ENCODE measurements at places on chromosomes 7 and 10.

DNA sequence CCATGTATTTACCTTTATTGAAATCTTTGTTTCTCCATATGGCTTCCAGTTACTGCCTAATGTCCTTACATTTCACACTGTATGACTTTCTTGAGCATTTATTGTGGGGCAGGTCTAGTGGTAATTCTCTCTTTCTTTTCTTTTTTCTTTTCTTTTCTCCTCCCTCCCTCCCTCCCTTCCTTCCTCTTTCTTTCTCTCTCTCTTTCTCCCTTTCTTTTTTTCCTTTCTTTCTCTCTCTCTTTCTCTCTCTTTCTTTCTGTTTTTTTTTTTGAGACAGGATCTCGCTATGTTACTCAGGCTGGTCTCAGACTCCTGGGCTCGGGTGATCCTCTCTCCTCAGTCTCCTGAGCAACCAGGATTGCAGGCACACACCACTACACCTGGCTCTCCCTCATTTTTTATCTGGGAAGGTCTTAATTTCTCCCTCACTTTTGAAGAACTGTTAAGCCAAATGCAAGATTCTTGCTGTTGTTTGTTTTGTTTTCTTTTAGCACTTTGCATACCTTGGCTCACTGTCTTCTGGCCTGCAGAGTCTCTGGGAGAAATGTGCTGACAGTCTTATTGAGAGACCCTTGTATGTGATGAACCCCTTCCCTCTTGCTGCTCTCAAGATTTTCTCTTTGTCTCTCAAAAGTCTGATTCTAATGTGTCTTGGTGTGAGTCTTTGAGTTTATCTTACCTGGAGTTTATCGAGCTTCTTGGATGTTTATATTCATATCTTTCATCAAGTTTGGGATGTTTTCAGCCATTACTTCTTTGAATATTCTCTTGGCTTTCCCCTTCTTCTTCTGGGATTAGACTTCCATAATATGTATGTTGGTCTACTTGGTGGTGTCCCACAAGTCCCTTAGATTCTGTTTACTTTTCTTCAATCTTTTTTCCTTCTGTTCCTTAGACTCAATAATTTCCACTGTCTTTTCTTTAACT, 79.0 kb upstream of the CCNY start:
- no peak for DNase-seq

DNA sequence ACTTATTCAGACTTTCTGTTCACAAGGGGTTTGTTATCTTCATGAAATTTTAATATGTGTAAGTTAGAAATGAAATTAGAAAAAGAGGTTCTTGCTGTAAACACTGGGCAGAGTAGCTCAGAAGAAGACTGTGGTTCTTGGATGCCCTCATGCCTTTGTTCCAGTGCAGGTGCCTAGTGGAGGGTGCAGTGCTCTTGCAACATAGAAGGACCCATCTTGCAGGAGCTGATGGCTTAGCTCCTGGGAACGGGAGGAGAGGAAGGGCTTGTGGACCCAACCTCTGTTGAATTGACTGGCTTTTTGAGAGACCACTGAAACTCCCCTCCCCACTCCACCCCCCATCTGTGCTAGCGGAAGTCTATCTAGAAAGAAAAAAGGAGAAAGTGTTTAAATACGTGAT, 116.8 kb downstream of the GLCCI1 start:
- peak; percentile 28 for DNase-seq

- DNase-seq: no peak
Observed at GRCh38 chr7:104123786-104124185, 84.0 kb downstream of the ORC5 start.

DNA sequence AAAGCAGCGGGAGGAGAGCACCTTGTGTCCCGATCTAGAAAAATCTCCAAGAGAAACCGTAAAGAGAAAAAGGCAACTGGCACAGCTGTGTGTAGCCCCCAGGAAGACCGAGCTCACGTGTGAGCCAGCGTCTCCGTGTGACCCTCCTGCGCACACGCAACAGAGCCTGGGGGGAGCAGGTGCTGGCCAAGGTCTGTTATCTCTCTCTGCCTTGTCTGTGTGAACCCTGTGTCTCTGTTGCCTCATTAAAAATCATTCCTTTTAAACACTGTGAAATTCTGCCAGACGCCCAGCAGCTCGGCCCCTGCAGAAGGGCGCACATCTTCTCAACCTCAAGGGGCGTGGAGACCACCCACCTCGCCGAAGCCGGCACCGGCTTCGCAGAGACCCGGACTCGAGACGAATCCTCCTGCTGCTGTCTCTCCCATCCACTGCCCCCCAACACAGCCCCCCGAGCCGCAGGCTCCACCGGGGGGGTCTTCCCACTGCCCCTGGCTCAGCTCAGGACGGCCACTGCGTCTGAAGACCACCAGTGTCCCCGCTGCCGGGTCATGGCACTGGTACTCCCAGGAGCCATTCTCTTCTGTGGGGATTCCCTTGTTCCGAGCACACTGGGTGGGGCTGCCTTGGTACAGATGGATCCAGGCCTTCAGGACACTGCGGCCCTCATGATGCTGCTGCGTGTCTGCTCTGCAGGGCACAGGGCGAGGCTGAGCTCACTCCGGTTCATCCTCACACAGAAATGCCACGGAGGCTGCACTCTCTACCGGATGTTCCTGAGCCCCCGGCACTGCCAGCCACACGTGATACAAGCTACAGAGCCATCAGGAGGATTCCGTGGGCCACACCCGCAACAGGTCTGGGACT, 94.3 kb upstream of the DNAAF5 start:
- DNase-seq: no peak

- no peak for DNase-seq
Observed at GRCh38 chr10:64503429-64503828, 982.2 kb downstream of the REEP3 start.

All from NCI-H1092 treated with DMSO at 0.1 percent for 48 hours (cell line).